ENCODE measurements at places on chromosomes 13 and 19.
A peak's percentile ranks its signal among the peaks of the same experiment; 100 is the strongest.

DNA sequence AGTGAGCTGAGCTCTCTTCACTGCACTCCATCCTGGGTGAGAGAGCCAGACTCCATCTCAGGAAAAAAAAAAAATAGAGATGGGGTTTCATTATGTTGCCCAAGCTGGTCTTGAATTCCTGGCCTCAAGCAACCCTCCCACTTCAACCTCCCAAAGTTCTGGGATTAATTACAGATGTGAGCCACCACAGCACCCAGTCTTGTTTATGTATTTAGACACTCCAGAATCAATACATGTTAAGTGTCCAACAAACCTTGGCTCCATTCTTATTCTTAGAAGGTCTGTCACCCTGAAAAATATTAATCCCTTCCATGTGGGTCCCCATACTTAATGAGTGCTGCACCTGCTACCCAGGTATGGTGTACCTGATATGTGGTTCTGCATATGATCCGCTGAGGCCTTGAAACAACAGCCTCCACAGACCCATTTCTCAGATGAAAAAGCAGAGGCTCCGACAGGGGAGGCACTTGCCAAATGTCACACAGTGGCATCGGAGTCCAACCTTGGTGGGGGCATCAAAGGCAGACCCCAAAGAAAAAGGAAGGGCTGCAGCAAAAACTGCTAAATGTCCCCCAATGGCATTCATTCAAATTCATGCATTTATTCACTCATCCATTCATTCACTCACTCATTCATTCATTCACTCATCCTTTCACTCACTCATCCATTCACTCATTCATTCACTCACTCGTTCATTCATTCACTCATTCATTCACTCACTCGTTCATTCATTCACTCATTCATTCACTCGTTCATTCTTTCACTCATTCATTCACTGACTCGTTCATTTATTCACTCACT, 16.7 kb downstream of the TICAM1 start:
- no peak for DNase-seq

GRCh38 chr13:29918845-29919244, 68.4 kb upstream of the UBL3 start:
- no peak for DNase-seq

- DNase-seq: no peak
Measured at GRCh38 chr19:1206864-1207450, 1.4 kb downstream of the STK11 start.

GRCh38 chr19:38023671-38024541, 116.9 kb downstream of the SIPA1L3 start:
- no peak for DNase-seq

DNA sequence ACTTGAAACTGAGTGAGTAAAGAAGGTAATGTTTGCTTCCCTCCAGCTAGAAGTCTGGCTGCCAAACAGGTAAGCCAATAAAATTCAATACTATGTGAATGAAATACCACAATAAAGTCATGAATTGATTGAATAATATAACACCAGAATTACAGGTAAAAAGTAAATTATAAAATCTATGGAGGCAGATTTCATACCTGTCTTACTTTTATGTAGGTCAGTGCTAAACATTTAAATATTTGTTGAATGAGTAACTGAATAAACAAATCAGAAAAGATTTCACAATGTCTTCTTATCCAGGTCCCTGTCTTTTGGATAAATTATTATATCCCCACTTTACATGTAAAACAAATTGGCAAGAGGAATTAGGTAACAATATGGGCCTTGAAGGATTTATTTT, 62.7 kb downstream of the MICU2 start:
- no peak for DNase-seq

GRCh38 chr13:33262997-33263396, 22.6 kb downstream of the STARD13 start:
- DNase-seq: no peak

- DNase-seq: no peak
Measured at GRCh38 chr19:32415669-32416068, 10.1 kb downstream of the DPY19L3 start.

GRCh38 chr19:18435178-18435841, 2.6 kb downstream of the ISYNA1 start:
- no peak for DNase-seq

DNA sequence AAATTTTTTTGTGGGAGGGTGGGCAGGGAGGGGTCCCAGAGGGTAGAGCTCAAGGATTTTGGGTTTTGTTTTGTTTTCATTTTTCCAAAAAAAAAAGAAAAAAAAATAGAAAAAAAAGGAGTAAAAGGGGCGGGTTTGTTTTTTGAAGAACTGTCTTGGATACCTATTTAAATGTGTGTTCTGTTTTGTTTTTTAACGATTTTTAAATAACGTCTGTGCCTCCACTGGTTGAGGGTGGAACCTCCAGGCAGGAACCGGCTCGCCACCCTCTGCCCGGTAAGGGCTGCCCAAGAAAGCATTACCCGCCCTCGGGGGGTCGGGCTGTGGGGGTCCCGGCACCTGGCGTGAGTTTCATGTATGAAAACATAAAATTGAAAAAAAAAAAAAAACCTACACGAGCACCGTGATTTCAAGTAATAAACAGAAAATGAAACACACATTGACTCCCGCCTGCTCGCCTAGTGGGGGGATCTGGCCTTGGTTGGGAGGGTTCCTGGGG, 10.4 kb downstream of the MIDN start:
- no peak for DNase-seq

- no peak for DNase-seq
Measured at GRCh38 chr13:105991622-105992277, 543.7 kb downstream of the EFNB2 start.

GRCh38 chr13:58583966-58584365, 952.4 kb downstream of the PCDH17 start:
- DNase-seq: no peak

DNA sequence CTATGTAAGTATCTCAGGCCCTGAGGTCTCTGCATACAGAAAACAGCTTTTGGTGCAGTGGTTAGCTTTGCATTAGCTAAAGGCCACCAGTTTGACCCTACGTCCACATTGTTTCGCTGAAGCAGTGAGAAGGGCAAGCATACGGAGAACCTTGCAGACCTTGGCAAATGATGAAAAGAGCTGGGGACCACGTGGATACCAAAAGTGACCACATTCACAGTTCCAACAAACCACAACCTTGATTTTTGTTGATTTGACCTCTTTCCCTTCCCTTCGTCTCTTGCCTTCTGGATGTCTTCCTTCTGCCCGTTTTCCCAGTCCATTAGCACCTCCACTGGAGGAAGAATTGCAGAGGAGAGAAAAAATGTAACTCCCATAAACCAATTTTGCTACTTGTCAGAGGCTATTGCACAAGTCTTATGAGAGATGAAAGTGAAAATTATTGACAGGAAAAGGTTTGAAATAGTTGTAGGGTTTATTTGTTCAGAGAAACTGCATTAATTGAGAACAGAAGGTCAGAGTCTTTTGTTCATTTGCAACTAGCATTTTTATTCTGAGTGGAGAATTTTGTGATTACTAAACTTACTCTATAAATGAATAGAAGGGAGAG, 293.9 kb upstream of the HTR2A start:
- DNase-seq: no peak

DNA sequence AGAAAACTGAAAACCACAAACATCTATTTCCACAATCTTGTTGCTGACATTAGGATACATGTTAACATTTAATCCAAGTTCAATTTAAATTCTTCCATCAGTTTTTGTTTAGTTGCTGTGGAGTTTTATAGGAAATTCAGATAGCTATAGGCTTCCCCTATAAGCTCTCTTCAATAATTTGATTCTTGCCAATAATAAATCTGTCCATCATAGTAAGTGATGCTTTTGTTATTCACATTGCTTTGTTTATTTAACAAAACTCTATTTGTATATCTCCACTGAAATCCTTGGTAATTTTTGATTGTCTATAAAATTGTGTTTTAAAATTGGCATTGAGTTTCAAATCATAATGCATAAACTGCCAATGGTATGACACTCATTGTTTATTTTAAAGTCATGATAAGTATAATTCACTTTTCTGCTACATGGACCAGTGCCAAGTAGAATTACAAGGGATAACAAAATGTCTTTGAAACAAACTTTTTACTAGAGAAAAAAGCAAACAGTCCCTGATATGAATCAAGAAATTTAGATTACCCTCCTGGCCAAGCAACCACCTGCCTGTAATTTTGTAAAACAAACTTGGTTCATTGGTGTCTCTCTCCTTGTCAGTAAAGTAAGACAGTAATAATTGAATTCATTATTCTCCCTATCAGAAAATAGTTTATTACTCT, 577.3 kb upstream of the GPC6 start:
- no peak for DNase-seq

DNA sequence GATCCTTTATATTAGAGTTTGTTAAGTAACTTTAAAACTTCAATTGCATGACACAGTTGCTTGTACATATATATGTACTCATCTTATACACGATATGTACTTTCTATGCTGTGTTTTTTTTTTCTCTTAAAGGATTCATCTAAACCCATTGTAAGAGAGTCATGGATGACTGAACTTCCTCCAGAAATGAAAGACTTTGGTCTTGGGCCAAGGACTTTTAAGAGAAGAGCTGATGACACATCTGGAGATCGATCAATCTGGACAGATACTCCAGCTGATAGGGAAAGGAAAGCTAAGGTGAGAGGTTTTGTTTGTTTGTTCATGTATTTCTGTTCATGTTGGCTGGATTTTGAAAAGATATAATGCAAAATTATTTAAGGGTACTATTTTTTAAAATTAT, 26.0 kb downstream of the GPALPP1 start:
- no peak for DNase-seq

DNA sequence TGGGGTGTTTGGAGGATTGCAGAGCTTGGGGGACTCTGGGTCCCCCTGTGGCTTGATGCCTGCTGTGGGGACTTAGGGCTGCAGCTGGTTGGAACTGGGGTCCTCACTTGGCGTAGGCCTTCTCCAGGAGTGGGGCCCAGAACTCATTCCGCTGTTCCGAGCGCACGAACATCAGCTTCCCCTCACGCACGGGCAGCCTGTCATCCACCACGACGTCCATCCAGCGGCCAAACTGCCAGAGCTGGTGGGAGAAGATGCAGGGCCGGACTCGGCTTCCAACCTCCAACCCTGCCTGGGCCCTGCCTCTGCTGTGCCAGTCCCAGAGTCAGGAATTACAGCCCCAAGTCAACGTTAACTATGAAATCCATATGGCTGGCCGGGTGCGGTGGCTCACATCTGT, 2.6 kb downstream of the CAPN12 start:
- DNase-seq: no peak

GRCh38 chr13:25169356-25169755, 2.7 kb downstream of the AMER2 start:
- DNase-seq: no peak

- no peak for DNase-seq
Measured at GRCh38 chr13:80408270-80408669, 67.3 kb upstream of the SPRY2 start.

DNA sequence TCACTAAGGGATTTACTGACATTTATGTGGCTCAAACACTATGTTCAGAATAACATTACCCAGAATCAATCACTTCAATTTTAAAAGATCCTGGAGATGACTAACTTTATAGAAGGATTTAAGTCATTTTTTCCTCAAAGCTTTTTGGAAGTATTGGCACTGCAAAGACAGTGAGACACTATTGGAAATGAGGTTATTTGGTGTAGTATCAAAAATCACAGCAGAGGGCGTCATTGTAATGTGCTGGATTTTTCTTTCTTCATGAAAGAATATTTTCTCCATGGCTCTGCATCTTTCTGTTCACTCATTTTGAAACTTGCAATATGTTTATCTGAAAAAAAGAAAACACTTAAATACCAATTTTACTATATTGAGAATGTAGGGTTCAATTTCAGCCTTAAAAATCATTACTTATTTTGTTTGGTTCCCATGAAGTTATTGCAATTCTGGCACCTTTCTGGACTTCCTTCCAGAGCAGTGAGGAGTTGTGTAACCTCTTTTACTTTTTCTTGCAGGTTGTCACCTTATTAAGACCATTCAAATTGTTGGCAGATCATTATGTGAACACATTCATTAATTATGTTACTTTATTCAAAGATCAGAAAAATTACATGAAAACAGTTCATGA, 3.7 kb upstream of the CSNK1A1L start:
- peak; percentile 30 for DNase-seq

DNA sequence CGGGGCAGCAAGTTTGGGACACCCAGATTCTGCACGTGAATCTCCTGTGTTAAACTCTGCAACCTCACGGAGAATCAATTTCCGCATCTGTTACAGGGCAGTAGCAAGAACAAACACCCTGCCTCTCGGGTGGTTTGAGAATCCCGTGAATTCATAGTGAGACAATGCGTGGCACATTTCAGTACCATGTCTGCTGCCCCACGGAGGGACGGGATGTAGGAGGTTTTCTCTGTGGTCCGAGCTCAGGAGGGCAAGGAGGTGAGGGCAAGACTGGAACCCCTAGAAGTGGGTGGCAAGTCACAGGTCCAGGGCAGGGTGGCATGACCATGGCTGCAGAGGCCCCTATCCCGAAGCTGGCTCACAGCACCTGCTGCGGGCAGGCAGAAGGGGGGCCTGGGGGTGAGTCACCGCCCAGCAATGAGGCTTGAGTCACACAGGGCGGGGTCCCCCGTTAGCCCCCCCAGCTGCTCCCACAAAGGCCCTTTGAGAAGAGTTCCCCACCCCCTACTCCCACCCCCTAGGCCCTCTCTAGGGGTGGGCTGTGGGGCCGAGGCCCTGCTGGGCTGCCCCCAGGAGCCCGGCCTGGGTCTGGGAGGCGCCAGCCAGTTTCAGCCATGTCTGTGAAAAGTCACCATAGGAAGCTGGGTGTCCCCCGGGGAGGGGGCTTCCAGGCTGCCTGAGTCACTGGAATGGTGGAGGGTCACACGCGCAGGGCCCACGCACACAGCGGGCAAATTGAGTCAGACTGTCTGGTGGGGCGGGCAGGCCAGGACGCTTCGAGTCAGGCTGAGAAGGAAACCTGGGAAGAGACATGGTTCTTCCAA, 25.8 kb upstream of the NANOS3 start:
- DNase-seq: no peak

GRCh38 chr13:47087841-47088240, 191.0 kb upstream of the HTR2A start:
- no peak for DNase-seq

GRCh38 chr13:112968910-112969691, at the start of gene MCF2L:
Gene MCF2L, plus strand, starts transcription at chr13:112969214. Its CDS starts 166 bp downstream, at chr13:112969380.
- DNase-seq: no peak
